A375 (cell line): ENCODE measurements at places on chromosomes 13 and 19. TPM values are rescaled to one million over a fixed set of nuclear protein-coding genes. Genes with fewer than 3 reads are reported as not detected.

The UBE2L5 gene
- 0.05 TPM in 1 of 2 replicates, not detected in the other for total RNA-seq

The ZNF429 gene
- 2.9 and 5.9 TPM in 2 replicates for total RNA-seq

The PSG1 gene
- not detected in 2 replicates for total RNA-seq

The LGALS14 gene
- not detected in 2 replicates for total RNA-seq

The KLK11 gene
- not detected in 2 replicates for total RNA-seq

The ZNF681 gene
- 1.7 and 1.9 TPM in 2 replicates for total RNA-seq

The LCP1 gene
- total RNA-seq = not detected in 2 replicates

The DHDH gene
- total RNA-seq = not detected in 2 replicates

The DAND5 gene
- total RNA-seq = 0.38 TPM in 1 of 2 replicates, not detected in the other

The OR4F17 gene
- not detected in 2 replicates for total RNA-seq

The RFXAP gene
- 2.3 and 3.0 TPM in 2 replicates for total RNA-seq

The PEPD gene
- total RNA-seq = 30.0 and 39.6 TPM in 2 replicates

The NRTN gene
- 1.1 and 1.2 TPM in 2 replicates for total RNA-seq

The TEX26 gene
- total RNA-seq = not detected in 2 replicates

The SLC7A10 gene
- not detected in 2 replicates for total RNA-seq

The SPACA4 gene
- total RNA-seq = not detected in 2 replicates

The SUGP1 gene
- total RNA-seq = 58.6 and 63.9 TPM in 2 replicates

The KIR3DL2 gene
- not detected in 2 replicates for total RNA-seq

The LILRA1 gene
- total RNA-seq = not detected in 2 replicates

The KHSRP gene
- 216 and 257 TPM in 2 replicates for total RNA-seq

The TLE5 gene
- total RNA-seq = 311 and 354 TPM in 2 replicates

The MRPL54 gene
- total RNA-seq = 135 and 152 TPM in 2 replicates

The COG3 gene
- 52.4 and 65.5 TPM in 2 replicates for total RNA-seq

The NXNL1 gene
- not detected in 2 replicates for total RNA-seq

The PDE4C gene
- 0.05 TPM in 1 of 2 replicates, not detected in the other for total RNA-seq

The TLE6 gene
- 1.4 and 1.5 TPM in 2 replicates for total RNA-seq

The DACH1 gene
- total RNA-seq = 0.24 and 0.49 TPM in 2 replicates

The CEACAM6 gene
- not detected in 2 replicates for total RNA-seq

The WTIP gene
- 11.4 and 12.1 TPM in 2 replicates for total RNA-seq

The ERICH4 gene
- total RNA-seq = not detected in 2 replicates

The CRB3 gene
- not detected in 2 replicates for total RNA-seq

The CGB5 gene
- total RNA-seq = not detected in 2 replicates

The S1PR5 gene
- total RNA-seq = 1.9 and 3.9 TPM in 2 replicates

The SYT3 gene
- 0.60 and 0.61 TPM in 2 replicates for total RNA-seq

The IGFL2 gene
- total RNA-seq = 0.08 TPM in 1 of 2 replicates, not detected in the other

The ZNF93 gene
- total RNA-seq = 7.7 and 8.3 TPM in 2 replicates

The SIGLEC8 gene
- not detected in 2 replicates for total RNA-seq

The TPRX2 gene
- total RNA-seq = not detected in 2 replicates

The THAP8 gene
- 3.1 and 3.2 TPM in 2 replicates for total RNA-seq

The COMP gene
- total RNA-seq = not detected in 2 replicates

The CFAP97D2 gene
- not detected in 2 replicates for total RNA-seq

The CCDC9 gene
- 20.5 and 22.0 TPM in 2 replicates for total RNA-seq

The LRRC4B gene
- total RNA-seq = 7.4 and 8.4 TPM in 2 replicates

The FSD1 gene
- total RNA-seq = 46.5 and 48.8 TPM in 2 replicates

The NHLRC3 gene
- total RNA-seq = 7.3 and 8.0 TPM in 2 replicates

The ZNF865 gene
- total RNA-seq = 2.7 and 3.7 TPM in 2 replicates

The CAMSAP3 gene
- total RNA-seq = 0.05 and 0.26 TPM in 2 replicates

The OR10H1 gene
- not detected in 2 replicates for total RNA-seq

The RINL gene
- total RNA-seq = 7.7 and 10.1 TPM in 2 replicates

The STX10 gene
- total RNA-seq = 181 and 199 TPM in 2 replicates
